SK-N-SH (cell line): ENCODE measurements at places on chromosomes 2 and 18.
A peak's percentile ranks its signal among the peaks of the same experiment; 100 is the strongest.

GRCh38 chr2:231297108-231297908, 98.2 kb upstream of the B3GNT7 start:
- DNase-seq = peak; percentile 87

DNA sequence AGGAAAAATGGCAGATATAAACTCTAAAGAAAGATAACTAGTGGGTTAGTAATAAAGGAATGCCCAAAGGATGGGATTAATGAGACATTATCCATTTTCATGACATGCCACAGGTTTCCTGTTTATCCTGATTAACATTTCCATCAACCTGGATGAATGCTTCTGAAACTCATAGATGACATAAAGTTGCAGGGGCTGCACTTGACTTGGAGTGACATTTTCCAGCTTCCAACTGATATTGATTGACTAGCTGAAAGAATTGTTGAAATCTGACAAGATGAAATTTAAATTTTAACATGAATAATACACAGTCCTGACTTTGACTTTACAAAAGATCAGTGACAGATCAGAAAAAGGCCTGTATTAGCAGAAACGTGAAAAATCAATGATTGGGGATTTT, 214.2 kb downstream of the DCC start:
- no peak for DNase-seq

DNA sequence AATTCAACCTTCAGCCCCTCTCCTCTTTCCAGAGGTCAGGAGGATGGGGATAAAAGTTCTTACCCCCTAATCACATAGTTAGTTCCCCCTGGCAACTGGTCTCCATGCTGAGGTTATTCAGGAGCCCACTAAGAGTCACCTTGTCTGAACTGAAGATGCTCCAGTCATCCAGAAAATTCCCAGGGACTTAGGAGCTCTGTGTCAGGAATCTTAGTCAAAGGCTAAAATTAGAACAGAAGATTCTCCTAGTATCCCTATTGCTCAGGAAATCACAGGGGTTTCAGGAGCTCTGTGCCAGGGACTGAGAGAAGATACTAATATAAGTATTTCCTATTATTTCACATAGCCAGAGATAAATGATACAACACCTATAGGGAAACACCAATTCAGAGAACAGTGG, 37.3 kb upstream of the LONRF2 start:
- DNase-seq = no peak

DNA sequence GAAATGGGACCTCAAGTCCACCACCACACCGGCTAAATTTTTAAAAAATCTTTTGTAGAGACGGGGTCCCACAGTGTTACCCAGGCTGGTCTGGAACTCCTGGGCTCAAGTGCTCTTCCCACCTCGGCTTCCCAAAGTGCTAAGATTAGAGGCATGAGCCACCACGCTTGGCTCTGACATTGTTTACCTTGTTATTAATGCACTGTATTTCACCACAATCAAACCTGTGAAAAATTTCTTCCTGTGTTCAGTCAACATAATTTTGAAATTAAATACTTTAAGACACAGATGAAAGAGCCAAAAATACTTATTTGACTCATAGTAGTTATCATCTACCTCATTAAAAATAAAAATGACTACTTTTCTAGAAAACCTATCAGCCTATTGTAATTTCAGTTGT, 16.0 kb upstream of the FAM124B start:
- no peak for DNase-seq

DNA sequence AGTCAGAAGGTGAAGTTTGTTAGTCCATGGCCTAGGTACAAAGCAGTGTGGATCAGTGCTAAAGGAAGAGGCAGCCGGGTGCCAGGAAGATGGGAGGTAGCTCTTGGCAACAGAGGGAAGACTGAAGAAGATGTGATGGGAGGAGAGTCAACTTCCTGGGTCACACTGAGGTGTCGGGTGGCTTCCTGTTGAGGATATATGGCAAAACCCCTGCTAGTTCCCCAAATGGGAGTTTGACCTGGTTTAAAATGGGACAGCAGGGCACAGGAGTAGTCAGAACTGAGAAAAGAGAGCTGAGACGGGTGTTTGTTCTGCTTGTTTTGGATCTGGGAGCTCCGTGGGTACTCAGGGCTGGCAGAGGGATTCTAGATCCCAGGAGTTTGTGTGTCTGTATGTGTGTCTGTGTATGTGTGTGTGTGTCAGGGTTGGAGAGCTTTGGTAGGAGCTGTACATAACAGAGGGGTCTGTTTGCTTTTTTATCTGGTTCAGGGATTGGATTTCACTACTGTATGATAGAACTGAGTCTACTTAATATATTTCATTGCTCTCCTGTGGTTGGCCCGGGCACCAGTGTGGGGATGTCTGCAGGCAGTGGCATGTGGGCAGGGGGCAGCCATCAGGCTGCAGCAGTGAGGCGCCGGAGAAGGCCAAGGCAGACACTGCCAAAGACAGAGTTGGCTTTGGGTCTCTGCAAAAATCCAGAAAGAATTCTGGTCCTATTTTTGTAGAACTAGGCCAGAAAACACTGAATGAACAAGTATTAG, 17.1 kb downstream of the MXD1 start:
- no peak for DNase-seq

DNA sequence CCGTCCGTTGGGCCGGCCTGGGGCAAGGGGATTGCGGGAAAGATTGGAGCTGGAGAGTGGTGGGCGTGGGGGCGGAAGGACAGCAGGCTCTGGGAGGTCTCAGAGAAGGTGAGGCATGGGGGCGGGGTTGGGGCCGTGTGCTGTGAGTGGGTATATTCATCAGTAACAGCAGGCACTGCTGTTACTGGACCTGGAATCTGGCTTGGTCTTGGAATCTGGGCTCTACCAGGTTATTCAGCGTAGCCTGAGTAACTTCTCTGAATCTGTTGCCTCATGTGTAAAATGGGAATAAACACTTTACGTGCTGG, 435 bp downstream of the RNF181 start:
- peak; percentile 57 for DNase-seq

- no peak for DNase-seq
Measured at GRCh38 chr18:37297106-37297505, 268.5 kb downstream of the CELF4 start.

- no peak for DNase-seq
Measured at GRCh38 chr2:101884423-101884822, 107.3 kb upstream of the IL1R2 start.

DNA sequence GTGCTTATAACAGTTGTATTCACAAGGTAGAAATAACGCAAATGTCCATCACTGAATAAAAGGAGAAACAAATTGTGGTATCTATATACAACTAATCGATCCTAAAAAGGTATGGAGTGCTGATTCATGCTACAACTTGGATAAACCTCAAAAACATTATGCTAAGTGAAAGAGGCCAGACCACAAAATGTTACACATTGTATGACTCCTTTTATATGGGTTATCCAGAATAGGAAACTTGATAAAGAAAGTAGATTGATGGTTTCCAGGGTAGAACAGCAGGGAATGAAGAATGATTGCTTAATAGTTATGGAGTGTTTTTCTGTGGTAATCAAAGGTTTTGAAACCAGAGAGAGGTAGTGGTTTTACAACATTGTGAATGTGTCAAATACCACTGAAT, 432.2 kb upstream of the TRIB2 start:
- DNase-seq = no peak

- DNase-seq = no peak
Measured at GRCh38 chr2:60548311-60548710, 5.1 kb downstream of the BCL11A start.

DNA sequence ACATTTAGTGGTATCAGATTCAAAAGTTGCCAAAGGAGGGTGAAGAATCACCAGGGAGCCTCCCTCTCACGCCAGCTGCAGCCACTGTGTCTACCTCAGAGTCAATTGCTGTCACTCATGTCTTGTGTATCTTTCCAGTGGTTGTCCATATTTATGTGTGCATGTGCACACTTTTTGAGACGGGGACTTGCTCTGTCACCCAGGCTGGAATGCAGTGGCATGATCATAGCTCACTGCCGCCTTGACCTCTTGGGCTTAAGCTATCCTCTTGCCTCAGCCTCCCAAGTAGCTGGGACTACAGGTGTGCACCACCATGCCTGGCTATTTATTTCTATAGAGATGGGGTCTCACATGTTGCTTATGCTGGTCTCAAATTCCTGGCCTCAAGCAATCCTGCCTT, 4.0 kb downstream of the MOCOS start:
- no peak for DNase-seq

DNA sequence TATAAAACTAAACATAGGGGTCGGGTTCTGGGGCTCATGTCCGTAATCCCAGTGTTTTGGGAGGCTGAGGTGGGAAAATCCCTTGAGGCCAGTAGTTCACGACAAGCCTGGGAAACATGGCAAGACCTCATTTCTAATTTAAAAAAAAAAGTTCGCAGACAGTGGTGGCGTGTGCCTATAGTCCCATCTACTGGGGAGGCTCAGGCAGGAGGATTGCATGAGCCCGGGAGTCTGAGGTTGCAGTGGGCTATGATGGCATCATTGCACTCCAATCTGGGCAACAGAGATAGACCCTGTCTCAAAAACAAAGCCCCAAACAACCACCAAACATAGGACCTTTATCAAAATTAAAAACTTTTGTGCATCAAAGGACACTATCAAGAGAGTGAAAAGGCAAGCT, 9.8 kb upstream of the HAAO start:
- no peak for DNase-seq

DNA sequence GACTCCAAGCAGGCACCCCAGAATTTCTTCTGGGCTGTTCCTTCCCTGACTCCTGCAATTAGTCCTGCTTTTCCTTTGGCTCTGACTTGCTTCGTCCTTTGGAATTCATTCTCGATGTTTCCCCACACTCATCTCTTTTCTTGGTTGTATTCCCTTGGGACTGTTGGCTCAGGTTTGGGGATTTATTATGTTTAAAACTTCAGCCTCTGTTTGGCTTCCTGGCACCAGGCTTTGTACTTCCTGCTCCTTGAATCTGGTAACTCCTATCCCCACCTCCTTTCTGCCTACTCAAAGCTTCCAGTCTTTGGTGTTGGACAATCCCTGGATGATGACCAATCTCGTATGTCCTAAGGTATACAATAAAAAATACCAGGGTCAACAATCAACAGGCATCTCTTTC, 1.8 kb upstream of the KCNE4 start:
- no peak for DNase-seq

GRCh38 chr2:163465440-163465839, 270.4 kb downstream of the FIGN start:
- peak; percentile 49 for DNase-seq

DNA sequence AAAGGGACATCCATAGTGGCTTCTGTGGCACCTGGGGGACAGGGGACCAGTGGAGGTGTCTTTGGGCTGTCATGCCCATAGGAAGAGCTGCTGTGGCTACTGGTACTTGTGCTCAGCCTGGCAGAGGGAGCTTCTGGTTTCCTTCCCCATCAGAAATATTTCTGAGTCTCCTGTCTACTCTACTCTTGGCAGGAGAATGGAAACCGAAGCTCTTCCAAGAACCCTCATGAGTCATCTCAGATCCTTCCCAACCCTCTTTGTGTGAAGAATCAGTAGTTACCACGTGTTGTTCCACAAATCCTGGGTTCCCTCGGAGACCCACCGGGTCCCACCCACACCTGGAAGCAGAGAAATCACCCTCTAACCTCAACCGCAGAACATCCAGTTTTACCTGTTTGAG, 234.9 kb downstream of the FHOD3 start:
- DNase-seq = no peak

GRCh38 chr2:37361994-37362698, 17.7 kb downstream of the QPCT start:
- no peak for DNase-seq

GRCh38 chr2:145484448-145485097, 964.7 kb upstream of the ZEB2 start:
- DNase-seq = no peak

DNA sequence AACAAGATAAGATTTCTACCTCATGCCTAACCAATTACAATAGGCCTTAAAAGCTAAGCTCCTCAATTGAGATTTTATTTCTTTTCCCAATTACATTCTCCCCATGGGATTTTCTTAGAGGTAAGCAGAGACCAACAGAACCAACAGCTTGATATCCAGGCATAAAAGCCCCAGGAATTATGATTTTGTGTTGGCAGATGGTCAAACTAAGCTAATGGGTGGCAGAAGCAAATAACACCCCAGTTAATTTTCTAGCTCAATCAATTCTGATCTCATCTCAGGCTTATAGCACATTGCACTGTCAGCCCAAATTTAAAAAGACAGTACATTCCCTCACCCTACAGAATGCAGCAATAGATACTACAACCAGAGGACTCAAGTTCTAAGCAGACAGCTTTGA, 156.4 kb downstream of the NRXN1 start:
- DNase-seq = no peak

DNA sequence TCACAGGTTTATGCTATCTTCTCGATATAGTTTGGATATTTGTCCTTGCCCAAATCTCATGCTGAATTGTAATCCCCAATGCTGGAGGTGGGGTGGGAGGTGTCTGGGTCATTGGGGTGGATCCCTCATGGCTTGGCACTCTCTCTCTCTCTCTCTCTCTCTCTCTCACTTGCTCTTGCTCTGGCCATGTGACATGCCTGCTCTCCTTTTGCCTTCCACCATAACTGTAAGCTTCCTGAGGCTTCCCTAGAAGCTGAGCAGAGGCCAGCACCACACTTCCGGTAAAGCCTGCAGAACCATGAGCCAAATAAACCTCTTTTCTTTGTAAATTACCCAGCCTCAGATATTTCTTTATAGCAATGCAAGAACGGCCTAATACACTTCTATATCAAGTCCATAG, 41.3 kb upstream of the PGAP1 start:
- DNase-seq = no peak

GRCh38 chr2:178327516-178327915, 123.5 kb downstream of the PRKRA start:
- DNase-seq = no peak

DNA sequence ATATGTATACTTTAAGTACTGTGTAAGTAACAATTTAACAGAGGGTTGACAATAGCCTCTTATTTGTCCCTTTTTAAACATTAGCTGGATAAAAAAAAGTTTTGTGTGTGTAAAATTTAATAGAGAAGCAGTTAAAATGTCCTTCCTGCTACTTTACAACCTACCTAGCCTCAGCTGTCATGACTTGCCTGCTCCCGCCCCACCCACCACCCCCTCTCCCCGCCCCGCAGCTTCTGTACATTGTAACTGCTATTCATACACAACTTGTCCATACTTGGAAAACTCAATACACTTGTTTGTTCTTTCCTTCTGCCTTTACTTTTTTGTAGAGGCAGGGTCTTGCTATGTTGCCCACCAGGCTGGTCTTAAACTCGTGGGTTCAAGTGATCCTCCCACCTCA, 19.5 kb downstream of the RELCH start:
- DNase-seq = no peak

GRCh38 chr2:158199928-158200650, 98.4 kb downstream of the UPP2 start:
- no peak for DNase-seq

DNA sequence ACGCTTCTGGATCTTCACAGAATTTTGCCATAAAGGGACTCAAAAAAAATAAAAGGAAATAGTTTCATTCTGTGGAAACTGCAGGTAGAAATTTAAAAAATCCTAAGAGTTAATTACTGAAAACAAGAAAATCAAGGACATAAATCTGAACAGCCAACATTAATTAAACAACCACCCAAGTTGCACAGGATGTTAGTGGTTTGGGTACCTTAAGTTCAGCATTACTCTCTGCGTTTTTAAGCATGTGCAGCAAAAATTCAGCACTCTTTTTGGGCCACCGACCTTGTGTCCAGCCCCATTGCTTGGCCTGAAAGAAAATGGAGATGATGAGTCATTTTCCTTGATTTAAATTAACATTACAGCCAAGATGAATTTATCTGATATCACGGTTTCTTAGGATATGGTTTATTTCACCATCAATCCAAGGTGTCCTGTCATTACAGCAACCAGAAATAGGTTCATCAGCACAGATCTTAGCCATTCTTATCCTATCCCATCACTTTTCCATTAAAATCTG, 3.3 kb upstream of the C18orf32 start:
- DNase-seq = no peak
